ENCODE measurements at places on chromosomes 2 and 18.

DNA sequence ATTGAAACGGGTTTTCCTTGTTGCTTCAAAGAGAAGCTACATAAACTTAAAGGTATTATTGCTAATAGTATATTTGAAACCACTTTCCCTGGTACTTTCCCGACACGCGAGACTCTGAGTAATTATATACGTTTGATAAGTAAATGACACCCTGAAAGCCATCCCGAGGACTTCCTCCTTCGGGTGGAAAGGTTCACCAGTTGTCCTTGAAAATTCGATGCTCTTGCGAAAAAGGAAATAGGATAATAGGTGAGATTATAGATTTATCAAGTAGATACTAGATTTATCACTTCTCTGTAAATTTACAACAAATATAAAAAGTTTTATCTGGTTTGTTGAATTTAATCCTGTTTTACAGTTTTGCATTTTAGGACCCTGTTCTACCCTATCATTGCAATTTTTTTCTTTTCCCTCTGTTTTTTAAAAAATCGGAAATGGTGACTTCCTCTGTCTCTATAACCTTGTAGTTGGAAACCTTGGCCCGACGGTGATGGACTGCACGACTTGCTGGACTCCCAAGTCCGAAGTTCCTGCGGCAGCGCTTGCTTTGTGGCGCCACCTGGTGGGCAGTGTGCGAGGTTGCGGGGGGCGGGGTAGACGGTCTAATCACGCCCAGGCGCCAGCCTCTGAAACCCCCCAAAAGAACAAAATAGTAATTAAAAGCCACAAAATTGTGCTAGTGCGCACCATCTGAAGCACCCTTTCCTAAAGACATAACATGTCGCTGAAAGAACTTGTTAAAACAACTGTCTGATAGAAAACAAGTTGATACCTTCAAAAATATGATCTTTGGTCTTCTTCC is 972 bp upstream of the DLX2 start:
- DNase-seq: no peak

GRCh38 chr2:10410823-10411437 is 37.2 kb downstream of the ODC1 start:
- no peak for DNase-seq

DNA sequence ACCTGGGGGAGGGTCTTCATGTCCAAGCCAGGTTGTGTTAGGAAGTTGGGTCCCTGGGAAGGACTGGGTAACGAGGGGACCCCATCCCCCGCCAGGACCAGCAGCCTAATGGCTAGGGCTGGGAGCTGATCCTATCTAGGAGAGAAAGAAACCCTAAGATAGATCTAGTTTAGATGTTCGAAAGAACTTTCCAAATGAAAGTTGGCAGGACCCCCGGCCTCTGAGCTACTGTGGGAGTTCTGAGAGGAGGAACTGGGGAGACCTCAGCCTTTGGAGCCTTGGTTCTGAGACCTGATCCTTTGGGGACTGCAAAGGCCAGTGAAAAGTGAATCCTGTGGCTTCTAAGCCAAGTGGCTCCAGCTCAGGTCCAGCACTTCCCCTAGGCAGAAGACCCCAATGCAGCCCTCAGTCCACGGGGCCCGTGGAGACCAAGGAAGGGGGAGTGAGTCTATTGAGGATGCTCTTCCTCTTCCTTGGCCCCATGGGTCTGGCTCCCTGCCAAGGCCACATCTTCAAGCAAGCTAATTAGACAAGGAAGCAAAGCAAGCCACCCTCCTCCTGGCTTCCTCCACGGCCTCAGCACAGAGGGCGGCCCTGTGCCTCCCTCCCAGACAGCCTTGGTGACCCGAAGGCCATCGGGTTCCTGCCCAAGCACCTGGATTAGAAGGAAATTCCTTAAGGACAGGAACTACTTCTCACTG is 23.5 kb downstream of the CCT7 start:
- DNase-seq: no peak

GRCh38 chr2:28659127-28659526 is 92.5 kb upstream of the PPP1CB start:
- no peak for DNase-seq

- DNase-seq: no peak
These were observed 72.5 kb downstream of the GPR39 start for GRCh38 chr2:132489150-132489549.

DNA sequence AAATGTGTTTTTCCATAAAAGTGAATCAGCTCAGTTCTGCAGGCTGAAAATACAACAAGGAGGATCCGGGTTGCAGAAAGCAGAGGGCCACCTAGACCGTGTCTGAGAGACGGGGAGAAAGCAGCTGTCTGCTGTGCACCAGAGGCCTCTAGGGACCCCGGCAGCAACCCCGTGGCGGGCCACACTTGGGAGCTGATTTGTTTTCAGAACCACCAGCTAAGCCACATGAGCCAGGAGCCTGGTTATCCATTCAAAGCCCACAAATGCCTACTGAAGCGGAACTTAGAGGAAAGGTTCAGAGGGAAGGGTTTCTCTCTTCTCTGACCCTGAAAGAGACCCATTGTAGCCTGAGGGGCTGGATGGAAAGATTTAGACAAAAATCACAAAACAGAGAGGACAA is 28.4 kb upstream of the ID2 start:
- no peak for DNase-seq

DNA sequence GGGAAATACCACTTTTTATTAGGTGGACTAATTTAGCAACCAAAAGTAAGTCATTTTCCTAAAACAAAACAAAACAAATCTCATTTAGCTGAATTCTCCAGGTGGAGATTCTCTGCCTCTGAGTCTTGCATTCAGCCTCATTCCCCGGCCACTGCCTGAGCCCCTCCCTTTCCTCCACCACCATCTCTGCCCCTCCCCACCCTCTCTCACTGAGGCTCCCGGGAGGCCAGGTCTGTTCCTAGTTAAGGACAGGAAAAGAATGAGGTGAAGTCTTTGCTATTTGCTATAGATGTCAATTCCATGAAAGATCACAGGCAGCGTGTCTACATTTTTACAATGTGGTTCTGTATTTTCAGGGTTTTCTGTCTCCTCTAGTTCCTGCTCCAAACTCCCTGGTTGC is 83.0 kb upstream of the SOX11 start:
- no peak for DNase-seq

- no peak for DNase-seq
These were observed 17.0 kb downstream of the RTN4 start for GRCh38 chr2:55033076-55033742.

GRCh38 chr2:235803028-235803427 is 309.2 kb downstream of the AGAP1 start:
- no peak for DNase-seq
